Activated CD8-positive, alpha-beta memory T cell treated with anti-CD3 and anti-CD28 coated beads for 4 hours (primary cell): ENCODE measurements at places on chromosomes 4 and X.

DNA sequence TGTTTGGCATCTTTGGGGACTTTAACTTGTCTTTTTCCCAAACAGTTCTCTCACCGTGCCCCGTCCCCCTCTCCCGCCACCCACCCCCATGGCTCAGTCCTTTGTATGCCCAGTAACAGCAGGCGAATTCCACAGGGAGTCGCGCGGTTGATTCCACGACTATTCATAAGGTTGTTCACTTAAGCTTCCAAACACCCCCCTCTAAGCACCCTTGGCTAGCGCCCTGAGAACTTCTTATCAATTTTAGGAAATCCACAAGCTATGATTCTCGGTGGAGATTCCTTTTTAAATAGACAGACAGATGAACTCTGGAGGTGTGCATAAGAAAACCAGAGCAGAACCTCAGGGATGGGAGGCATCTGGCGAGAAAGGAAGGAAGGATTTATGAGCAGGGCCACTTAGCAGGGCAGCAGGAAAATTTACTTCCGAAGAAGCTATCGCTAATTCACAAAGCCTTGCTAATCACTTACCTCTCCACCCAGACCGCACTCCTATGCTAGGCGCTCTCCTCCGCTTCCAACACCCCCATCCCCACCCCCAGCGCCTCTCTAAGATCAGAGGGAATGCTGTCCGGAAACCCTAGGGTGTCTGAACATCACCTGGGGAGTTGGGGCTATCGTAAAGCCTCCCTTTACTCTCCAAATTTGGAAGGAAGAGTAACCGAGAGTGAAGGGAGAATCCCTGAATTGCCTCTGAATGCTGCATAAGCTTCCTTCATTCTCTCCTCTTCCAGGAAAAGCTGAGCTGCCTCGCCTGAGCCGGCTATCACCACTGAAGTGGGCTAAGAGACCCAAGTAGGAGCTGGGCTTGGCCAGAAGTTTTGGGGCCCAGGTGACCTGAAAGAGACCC is 1.7 kb downstream of the UNC5C start:
- no peak for DNase-seq

DNA sequence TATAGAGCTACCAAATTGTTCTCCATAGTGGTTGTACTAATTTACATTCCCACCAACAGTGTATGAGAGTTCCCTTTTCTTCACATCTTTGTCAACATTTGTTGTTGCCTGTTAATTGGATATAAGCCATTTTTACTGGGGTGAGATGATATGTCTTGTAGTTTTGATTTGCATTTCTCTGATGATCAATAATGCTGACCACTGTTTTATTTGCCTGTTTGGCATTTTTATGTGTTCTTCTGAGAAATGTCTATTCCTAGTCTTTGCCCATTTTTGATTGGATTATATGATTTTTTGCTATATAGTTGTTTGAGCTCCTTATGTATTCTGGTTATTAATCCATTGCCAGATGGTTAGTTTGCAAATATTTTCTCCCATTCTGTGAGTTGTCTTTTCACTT is 44.3 kb downstream of the ACTRT1 start:
- no peak for DNase-seq

- DNase-seq = no peak
These were observed 1.8 kb downstream of the ZIC3 start for GRCh38 chrX:137567682-137568232.

DNA sequence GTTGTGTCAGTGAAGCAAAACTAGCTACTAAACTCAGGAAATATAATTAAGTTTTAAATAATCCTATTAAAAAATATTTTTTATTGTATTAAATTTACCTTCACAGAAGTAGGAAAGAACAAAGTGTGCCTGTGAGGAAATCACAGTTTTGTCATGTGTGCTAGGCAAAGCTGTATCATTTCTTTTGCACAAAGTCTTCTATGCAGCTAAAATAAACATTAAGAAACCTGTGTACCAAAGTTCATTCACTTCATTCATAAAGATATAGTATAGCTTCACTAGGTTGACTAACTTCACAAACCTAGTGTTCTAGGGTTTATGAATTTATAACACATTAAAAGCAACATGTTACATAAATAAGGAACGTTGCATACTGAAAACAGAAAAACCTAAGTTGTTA is 131.0 kb downstream of the PDS5A start:
- DNase-seq = no peak
